Spinal cord (tissue), 10 donors: ENCODE measurements at places on chromosomes 6 and 20.

DNA sequence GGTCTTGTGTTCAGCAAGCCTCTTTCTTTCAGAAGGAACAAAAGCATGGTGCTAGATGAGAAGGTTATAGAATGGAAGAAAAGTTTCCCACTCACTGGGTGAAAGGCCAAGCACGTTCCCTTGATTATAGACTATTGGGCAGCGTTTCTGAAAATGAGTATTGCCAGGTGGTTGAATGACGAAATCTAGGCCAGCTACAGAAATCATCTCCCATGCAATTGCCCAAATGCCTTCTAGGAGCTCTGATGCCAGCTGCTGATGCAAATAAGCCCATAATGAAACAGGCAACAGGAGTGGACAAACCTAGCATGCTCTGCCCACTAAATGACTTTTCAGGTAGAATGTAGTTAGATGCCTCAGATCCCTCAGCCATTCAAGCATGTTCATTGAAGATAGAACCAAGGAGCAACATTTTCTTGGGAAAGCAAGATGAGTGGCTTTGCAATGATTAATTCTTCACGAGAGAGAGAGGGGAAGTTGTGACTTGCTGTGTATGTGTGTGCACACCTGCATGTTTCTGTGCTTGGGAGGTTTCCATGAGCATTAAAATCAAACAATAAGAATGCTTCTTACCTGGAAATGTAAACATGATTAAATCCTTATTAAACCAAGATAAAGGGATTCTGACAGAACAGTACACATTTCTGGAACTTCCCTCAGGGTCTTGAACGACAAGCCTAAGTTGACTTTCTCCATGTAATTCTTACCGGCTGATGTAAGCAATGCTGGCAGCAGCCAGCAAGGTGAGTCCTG is 43.6 kb downstream of the ADTRP start:
- DNase-seq = no peak

DNA sequence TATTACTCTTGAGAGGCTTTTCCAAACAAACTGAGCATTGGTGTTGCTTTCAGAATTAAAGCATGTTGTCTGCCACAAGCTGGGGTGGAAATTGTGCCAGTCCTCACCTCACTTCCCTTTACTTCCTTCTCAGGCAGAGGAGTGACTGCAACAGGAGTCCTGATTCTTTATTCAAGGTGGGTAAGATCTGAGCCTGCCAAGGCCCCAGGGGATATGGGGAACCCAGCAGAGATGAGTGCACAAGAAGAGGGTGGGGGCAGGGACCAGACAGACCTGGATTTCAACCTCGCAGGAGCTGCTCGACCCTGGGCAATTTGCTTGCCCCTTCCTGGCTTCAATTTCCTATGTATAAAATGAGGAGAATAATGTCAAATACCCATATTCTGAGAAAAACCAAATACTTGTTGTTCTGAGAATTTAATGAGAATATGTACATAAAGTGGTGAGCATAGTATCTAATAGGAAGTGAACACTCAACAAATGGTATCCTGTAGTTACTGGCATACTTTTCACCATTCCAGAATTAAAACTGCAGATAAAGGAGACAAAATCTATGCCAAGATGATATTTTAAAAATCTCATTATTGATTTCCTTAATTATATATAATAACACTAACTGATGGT is 17.8 kb downstream of the MAN1A1 start:
- no peak for DNase-seq

DNA sequence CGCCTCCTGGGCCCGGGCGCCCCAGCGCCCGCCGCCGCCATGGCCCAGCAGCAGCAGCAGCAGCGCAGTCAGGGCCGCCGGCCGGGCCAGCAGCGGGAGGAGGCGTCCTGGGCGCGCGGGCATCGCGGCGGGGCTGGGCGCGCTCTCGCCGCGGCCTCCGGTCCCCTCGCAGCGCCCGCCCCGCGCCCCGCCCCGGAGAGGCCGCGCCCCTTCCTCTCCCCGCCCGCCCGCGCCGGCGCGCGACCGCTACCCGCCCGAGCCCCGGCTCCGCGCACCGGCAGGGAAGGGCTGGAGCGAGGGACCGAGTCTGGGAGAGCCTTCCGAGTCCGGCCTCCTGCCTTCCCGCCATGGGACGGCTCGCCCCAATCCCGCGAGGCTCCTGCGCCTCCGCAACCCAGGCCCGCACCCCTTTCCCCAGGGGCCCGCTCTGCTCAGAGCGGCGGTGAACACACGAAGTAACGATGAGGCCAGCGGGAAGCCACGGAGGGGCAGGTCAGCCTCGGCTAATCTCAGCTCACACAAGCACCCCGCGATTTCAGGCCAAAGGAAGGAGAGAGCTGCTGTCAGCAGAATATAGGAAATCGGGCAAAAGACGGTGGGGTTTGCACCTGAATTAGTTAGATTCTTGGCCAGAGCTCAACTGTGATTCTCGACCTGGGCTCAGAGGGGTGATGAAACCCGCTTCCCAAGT is at the start of gene TXNDC5:
Gene TXNDC5 (minus strand): TSS at position 135 of the 691 bp plus-strand sequence. CDS start 12 bp downstream, at position 123.
- no peak for DNase-seq

GRCh38 chr20:59587570-59587969 is 16.8 kb upstream of the PHACTR3 start:
- no peak for DNase-seq

GRCh38 chr6:24927985-24928745 is 7.6 kb downstream of the RIPOR2 start:
- no peak for DNase-seq

GRCh38 chr6:142444376-142444775 is 142.6 kb downstream of the ADGRG6 start:
- no peak for DNase-seq

GRCh38 chr6:75800708-75801505 is 51.9 kb downstream of the MYO6 start:
- DNase-seq = no peak

DNA sequence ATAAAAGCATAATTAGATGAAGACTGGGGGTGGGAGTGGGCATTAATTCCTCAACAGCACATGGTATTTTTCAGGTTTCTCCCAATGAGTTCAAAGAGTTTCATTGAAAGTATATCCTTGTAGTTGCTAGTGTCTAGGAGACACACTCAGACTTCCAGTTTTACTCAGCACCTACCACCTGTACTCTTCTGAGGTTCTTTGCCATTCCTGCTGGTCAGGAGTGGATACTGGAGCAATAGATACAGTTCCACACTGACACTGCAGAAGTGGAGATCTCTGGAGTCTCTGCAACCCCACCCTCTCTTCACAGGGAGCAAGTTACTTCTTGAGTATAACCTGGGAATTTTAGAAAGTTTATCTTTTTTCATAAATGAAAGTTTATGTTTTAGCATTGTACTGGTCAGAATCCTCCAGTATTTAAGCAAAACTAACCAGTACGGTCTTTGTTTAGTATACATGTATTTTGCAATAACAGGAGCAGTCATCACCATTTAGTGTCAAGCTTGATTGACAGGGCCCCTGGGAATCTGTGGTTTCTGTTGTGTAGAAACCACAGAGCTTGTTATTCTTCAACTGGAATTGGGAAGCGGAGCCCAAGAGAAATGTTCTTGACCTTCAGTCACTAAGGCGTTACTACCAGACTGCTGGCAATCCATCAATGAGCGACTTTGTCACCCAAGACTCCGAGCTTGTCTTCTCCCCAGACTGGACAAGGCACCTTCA is 148.1 kb downstream of the ZDHHC14 start:
- DNase-seq = no peak
